Pericardium fibroblast (primary cell): ENCODE measurements at places on chromosomes 1 and 21. TPM values are rescaled to one million over a fixed set of nuclear protein-coding genes. Genes with fewer than 3 reads are reported as not detected.

The OR14K1 gene
- not detected in 2 replicates for total RNA-seq

The SPRR3 gene
- total RNA-seq = not detected in 2 replicates

The LAPTM5 gene
- total RNA-seq = 0.35 TPM in 1 of 2 replicates, not detected in the other

The RYR2 gene
- total RNA-seq = 0.09 and 1.2 TPM in 2 replicates

The RBM11 gene
- 0.77 TPM in 1 of 2 replicates, not detected in the other for total RNA-seq

The NCAM2 gene
- total RNA-seq = 5.7 and 8.0 TPM in 2 replicates

The KCNQ4 gene
- total RNA-seq = 0.12 TPM in 1 of 2 replicates, not detected in the other

The OVAAL gene
- total RNA-seq = not detected in 2 replicates

The DRAM2 gene
- total RNA-seq = 31.5 and 44.1 TPM in 2 replicates

The PGLYRP3 gene
- not detected in 2 replicates for total RNA-seq

The S100A8 gene
- total RNA-seq = not detected in 2 replicates

The S100A5 gene
- not detected in 2 replicates for total RNA-seq

The DENND1B gene
- total RNA-seq = 1.3 and 2.9 TPM in 2 replicates

The REG4 gene
- total RNA-seq = not detected in 2 replicates

The TNNI3K gene
- total RNA-seq = not detected in 2 replicates

The ATPAF1 gene
- total RNA-seq = 33.7 and 35.3 TPM in 2 replicates
